ENCODE measurements at places on chromosomes 1 and 21. TPM values are rescaled to one million over a fixed set of nuclear protein-coding genes. Genes with fewer than 3 reads are reported as not detected.

- no peak for DNase-seq
Measured at GRCh38 chr21:27371975-27372331, 405.1 kb upstream of the ADAMTS5 start.

DNA sequence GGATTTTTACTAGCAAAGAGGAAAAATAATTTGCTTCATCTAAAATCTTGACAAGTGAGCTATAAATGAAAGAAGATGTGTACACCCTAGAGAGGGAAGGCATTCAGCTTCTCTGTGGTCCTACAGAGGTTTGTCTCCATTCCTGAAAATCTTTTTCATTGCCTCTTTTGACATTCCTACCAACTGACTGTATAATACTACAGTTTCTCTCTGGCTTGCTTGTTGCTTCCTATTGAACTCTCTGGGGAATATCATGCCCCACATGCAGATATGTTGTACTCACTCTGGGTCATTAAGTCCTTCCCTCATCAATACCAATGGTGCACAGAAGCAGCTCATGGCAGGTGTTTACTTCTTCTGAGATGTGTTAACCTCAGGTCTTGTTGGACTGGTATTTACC, 371.2 kb upstream of the PLXNA2 start:
- no peak for DNase-seq

DNA sequence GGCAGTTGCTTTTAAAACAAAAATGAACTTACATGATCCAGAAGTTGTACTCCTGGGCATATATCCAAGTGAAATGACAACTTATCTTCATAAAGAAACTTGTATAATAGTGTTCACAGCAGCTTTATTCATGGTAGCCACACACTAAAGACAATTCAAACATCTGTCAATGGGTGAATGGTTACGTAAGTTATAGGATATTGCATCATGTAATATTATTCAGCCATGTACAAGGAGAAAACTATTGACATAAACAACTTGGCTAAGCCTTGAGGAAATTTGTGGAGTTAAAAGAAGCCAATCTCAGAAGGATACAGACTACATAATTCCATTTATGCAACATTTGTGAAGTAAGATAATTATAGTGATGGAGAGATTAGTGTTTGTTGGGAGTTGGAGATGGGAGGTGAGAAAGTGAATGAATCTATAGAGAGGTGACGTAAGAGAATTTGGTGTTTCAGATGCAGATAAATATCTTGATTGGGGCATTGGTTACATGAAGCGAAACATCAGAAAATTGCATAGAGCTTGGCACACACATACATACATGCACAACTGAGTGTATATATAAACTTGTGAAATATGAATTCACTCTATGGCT, 49.9 kb upstream of the GRIK1 start:
- no peak for DNase-seq

DNA sequence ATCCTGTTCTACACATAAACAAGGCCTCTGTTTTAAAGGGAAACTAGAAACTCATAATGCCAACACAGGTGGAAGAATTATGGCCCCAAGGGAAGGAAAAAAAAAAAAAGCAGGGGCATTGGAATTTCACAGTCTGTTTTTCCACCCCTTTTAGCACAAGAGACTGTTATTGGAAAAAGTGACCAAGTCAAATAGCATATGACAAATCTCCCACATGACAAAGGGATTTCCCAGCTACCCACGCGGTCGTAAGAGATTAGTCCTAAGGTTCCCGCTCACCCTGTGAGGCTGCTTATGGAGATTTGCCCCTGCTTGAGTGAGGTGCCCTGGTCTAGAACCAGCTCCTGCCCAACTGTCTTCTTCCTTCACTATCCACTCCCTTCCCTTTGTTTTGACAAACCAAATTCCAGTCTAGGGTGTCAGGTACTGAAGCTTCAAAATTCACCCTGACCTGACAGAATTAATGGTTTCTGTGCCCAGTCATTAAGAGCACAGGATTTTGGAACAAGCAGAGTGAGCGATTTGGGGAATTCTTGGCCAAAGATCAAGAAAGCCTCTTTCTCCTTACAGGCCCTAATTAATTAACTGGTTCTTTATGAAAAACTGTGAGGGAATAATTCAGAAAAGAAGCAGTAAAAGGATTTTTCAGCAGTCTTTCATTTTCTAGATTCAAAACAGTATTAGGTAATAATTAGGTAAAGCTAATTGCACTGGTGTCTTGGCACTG, 107.3 kb downstream of the NMNAT2 start:
- DNase-seq, result peak; percentile 37

DNA sequence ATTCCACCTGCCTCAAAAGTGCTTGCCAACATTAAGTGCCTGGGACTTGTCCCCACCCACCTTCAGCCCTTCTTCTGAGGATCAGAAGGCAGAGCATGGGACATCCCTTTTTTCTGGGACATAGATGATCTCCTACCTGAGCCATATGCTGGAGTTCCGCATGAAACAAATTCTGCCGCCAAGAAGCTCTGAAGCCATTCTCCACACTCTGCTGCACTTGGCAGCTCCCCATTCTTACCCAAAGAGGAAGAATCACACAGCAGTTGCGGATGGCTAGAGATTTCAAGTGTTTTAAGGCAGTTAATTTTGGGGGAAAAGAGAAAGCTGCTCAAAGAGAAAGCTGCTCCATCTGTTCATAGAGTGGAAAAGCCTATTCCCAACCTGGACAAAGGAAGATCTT, 197.3 kb upstream of the COA6 start:
- DNase-seq, result no peak

- no peak for DNase-seq
Measured at GRCh38 chr1:168688644-168689326, 40.2 kb downstream of the DPT start.

- peak; percentile 56 for DNase-seq
Measured at GRCh38 chr21:45241357-45241756, 46.3 kb downstream of the POFUT2 start.

- no peak for DNase-seq
Measured at GRCh38 chr1:13899856-13900255, 199.9 kb downstream of the PRDM2 start.

DNA sequence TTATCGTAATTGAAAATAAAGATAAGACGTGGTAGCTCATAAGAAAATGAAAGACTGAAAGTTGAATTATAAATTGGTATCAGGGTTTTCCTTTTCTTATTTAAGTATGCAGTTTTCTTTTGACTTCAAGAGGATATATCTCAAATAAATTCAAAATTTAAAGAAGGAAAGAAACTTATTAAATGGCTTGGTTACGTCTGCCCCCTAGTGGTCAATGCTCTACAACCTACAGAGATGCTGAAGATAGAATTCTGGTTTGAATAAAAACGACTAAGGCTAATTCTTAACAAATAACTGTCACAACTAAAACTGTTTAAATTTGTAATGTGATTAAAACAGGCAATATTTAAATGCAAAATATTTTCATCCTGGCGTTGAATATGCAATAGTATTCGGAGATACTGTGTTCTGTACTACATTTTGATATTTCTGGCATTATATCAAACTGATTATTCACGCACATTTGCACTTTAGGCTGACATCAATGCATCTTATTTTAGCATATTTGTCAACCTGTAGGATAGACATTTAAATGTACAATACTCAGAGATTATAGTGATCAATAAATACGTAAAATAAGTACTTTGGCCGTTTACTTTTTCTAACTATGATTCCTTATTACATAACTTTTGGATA, 26.8 kb downstream of the IFI44 start:
- DNase-seq, result no peak

DNA sequence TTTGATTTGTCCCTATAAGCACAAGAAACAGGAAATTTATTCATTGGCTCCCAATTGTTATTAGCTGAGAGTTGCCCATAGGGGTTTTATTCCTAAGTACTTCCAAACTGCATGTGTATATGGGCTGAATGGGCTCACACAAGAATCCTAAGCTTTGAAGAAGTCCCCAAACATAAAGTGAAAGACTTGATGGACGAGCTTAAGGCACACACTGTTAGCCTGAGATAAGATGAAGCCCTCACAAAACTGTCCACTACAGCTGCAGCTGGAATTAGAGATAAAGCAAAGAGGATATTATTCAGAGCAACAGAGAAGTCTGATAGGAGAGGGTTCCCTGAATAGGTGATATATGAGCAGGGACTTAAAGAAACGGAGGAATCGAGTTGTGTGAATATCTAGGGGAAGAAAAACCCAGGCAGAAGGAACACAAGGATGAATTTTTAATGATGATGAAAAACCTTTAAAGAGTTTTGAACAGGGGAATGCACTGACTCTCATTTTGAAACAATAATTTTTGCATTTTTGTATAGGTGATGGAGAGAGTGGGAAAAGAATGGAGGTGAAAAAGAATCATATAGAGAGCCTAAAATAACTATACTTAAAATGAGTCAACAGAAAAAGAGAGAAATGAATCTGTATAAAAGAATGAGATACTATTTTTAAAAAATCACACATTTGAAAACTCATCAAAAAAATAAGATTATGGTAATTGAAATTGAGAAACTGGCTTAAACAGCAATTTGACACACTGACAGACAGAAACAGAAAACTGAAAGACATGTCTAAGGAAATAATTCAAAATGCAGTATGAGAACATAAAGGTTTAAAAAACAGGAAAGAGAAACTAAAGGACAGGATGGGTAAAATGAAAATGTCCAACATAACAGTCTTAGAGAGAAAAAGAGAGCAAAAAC, 133.6 kb upstream of the POGK start:
- DNase-seq, result no peak

Gene COL9A2
- 0.36 TPM for total RNA-seq

Gene C1QTNF12
- 0.36 TPM for total RNA-seq

Gene SPRR2A
- not detected for total RNA-seq
